ENCODE measurements at places on chromosomes 16 and 17.

DNA sequence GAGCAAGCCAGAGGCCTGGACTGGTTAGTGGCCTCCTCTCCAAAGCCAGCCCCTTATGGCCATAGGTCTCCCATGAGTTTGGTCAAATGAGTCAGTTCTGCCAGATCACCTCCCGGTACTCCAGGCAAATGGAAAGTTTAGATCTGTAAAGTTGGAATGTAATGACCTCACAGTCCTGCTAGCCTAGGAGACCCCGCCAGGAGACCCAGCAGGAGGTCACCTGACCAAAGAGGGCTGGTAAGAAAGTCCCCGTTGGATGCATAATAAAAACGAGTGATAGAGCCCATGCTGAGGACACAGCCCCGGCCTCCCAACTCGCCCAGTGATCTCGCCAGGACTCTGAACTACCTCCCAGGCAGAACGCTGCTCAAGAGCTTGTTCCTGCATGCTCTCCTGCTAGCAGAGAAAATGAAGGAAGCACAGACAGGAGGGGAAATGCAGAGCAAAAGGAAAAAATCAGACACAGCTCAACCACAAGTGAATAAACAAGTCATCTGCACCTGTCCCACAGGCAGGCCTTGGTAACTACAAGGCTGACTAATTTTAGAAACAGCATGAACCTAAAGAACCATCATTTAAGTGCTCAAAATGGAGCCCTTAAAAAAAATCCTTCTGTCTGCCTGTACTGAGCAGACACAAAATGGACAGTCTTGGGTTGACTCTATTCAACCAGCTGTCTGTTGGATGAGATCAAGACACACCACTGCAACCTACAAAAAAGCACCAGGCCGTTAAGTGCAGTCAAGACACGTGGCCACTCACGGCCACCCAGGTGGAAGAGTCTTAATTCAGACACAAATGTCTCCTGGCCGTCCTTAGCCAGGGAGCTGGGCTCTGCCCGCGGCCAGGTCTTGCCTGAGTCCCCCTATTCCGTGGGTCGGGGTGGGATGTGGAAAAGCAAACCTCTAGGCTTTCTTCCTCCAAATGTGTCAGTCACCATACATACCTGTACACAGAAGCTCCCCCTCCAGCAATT is 9.2 kb downstream of the CDIP1 start:
- peak; percentile 62 for DNase-seq

DNA sequence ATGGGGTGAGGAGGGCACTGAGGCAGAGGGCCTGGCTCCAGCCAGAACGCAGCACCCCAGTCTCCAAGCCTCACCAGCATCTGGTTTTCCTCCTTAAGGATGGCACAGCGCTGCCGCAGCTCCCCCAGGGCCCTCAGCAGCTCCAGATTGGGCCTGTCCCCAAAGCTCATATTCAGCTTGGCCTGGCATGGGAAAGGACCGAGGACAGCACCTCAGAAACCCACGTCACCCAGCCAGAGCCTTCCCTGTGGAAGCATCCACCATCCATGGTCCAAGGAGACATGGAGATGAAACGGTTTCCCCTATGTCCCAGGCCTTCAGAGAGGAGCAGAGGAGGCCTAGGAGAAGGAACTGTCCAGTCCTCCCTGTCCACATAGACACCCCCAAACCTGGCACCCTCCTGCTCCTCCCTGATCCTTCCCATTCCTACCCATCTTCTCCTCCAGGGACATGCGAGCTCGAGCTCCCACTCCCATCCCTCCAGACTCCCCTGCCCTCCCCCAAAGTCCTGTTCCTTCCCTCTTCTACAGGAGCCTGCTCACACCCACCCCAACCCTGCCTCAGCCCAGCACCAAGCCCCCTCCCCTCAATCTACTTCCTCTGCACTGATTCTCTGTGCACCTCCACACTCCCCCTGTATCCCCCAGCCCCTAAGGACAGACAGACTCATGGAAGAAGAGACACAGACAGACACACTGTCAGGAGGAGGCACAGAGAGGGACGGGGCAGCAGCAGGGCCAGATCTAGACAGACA is 1.8 kb downstream of the TSPOAP1 start:
- no peak for DNase-seq

DNA sequence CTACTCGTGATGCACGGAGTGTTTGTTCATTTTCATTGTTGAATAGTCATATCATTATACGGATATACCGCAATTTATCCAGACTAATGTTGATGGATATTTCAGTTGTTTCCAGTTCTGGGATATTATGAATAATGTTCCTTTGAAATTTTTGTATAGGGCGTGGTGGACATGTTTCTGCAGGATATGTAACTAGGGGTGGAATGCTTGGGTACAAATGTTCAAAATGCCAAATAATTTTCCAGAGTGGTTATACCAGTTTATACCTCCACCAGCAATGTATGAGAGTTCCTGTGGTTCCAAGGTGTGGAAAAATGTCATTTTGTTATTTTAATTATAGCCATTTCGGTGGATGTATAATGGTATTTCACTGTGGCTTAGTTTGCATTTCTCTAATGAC is 53.6 kb downstream of the NUP88 start:
- no peak for DNase-seq

DNA sequence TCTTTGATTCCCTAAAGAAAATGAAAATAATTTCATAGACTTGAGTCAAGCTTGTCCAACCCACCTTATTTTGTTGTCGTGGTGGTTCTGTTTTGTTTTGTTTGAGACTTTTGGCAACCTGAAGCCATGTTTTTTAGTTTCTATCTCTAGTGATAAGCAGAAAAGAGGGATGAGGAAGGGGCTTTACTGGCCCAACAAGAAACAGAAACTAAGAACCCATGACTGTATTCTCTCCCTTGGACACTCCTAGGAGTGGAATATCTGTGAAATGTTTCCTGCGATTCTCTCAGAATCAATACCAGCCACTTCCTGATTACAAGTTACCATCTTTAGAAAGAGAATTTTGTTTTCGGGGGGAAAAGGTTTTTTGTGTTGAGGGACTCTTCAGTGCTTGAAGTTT is 207.5 kb downstream of the PRKCA start:
- no peak for DNase-seq

DNA sequence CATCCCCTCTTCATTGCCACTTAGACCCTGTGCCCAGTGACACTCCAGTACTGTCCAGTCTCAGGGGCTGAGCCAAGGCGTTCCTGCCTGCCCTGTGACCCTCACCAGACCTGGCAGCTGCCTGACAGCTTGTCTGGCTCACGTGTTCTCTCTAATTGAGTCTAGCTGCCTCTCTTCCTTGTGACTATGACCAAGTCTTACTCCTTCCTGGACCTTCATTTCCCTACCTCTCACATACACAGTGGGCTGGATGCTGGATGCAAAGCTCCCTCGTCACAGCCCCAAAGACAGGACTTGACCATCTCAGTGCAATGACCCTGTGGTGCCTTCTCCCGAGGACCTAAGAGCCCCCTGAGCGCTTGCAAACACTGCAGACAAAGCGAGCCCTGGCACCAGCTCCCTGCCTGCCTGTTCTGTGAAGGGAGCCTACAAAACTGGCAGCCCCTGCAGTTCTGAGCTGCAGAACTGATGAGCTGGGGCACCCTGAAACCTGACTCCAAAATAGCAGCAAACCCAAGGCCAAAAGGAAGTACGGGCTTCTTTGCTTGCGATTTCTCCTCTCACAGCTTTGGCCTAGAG is 1.7 kb downstream of the DEXI start:
- no peak for DNase-seq

GRCh38 chr16:14464192-14464591 is 165.9 kb downstream of the PARN start:
- DNase-seq: no peak

DNA sequence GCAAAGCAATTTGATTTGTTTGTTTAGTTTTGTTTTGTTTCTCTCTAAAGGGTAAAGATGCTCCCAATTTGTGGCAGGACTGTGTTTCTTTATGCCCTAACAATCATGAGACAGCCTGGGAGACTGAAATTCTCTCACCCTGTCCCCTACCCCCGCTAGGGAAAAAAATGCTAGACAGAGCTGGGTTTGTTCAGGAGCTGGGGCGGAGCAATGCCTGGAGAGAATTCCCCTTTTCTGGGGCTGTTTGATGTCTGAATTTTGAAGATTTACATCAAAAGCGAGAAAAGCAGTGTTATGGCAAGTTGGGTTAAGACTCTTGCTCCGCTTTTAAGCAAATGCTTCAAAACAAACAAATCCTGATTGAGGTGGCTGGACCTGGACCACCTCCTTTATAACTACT is 8.4 kb downstream of the MAF start:
- DNase-seq: no peak

DNA sequence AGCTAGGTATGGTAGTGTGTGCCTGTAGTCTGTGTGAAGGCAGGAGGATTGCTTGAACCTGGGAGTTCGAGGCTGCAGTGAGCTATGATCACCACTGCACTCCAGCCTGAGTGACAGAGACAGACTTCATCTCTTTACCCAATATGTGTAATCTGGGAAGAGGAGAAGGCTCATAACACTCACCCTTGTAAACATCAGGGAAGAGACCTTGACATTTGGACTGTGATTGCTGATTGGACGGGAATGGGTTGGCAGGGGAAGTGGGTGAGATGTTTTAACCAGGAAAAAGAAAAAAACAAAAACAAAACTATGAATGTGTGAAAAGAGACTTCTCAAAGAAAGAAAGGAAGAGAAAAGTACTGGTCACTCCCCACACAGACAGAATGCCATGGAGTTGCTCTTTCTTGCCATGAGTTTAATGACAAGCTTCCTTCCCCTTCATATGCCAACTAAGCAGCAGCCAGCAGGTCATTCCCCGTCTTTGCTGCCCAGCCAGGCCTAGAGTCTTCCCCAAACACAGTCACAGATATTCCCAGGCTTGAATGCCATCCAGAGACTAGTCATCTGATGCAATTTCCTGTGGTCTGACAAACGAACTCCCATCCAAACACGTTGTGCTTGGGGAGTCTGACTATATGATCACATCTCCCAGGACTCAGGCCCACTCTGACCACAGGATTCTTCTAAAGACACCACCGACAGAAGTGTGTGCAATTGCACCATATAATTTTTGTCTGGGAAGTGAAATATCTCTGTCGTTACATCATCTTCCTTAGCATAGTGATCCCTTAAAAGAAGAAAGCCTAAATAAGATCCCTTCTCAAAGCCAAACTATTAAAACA is 3.6 kb upstream of the XAF1 start:
- DNase-seq: peak; percentile 100

GRCh38 chr17:36632916-36633771 is 31.8 kb downstream of the MRM1 start:
- DNase-seq: peak; percentile 8

DNA sequence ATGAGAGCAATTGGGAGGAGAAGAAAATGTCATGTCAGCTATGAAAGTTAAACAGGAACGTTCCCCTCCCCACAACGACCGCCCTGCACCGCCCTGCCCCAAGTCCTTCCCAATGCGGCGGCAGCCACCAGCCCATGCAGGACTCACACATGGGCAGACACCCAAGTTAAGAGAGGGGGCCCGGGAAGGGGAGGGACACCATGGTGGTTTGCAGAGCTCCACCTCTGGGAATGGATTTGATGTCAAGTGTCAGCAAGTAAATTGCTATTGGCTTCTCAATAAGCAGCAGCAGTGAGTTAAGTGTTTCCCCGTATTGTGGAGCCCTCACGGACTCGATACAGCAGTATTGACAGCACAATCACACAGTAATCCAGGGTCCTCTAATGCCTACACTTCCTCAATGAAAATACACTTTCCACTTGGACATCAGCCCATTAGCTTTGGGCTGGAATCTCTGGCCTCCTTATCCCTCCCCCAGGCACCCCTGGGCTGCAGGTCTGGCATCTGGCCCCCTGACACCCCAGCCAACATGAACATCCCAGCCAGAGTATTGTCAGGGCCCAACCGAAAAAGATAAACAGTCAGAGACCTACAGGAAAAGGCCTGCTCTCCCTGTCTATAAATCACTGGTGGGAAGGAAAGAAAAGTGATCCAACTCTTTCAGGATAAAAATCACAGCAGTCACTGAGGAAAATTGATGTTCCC is 22.6 kb downstream of the ZFHX3 start:
- DNase-seq: no peak

DNA sequence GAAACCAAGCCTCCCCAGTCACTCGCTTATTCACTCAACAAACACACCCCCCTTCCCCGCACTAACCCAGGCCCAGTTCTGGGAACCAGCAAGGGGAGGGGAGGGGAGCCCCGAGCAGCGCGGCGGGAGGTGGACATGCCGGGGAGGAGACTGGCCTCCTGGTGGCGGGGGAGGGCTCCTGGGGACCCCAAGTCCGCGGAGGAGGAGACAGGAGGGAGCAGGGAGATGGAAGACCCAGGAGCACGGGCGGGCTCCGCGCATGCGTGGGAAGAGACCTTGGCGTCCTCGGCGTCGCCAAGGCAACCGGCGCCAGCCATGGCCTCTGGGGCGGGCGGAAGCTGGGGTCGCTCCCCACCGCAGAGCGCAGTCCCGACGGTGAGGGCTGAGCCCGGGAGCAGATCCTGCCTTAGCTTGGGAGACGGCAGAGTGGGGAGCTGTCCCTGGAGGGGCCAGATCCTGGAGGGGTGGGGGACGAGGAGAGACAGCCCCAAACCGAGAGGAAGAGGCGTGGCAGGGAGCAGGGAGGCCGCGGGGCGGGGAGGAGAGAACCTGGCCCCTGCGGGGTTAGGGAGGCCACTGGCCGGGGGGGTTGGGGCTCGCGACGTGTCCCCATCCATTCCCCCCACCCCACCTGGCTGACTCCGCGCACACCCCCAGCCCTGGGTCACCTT is at the start of gene PRR29:
TSS of gene PRR29 (plus strand) at position 302 of the 671 bp plus-strand sequence. CDS start at position 316, 14 bp downstream.
- DNase-seq: peak; percentile 62

DNA sequence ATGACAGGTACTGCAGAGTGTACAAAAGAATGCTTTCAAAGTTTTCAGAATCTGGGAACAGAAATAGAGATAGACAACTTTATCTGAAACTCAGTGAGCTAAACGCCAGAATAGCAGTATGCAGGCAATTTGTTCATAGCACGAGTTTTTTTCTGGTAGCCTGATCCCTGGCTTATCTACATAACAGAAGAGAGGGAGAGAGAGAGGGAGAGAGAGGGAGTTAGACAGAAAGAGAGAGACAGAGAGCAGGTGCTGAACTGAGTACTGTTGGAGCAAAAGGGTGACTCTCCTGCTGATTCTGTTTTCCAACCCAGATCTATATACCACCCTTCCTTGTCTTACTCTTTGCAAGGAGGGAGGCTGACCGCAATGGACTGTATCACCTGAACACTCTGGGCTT is 388.0 kb upstream of the CA10 start:
- DNase-seq: no peak

GRCh38 chr16:56225017-56225742 is 33.9 kb downstream of the GNAO1 start:
- no peak for DNase-seq

DNA sequence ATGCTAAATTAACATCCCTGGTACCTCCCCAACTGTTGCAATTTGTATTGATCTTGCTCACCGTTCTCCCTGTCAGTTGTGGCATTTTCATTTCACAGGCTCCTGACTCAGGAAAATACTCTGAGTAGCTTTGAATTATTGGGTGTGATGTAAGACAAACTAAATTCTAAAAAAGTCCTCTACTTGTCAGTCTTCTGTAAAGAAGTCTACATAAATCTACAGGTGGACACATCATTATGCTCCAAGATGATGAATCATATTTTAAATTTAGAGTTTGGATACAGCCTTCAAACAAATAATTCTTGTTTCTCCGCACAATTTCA is 47.2 kb downstream of the MARCHF10 start:
- no peak for DNase-seq

Measured in choroid plexus epithelial cell (primary cell).